ENCODE measurements at places on chromosomes 12 and 14.

GRCh38 chr12:56189918-56190694 lies 823 bp upstream of the SMARCC2 start:
- peak; percentile 59 for DNase-seq

GRCh38 chr12:129127771-129128170 lies 274.5 kb downstream of the GLT1D1 start:
- no peak for DNase-seq

- no peak for DNase-seq
These were observed 50.1 kb upstream of the RERGL start for GRCh38 chr12:18139989-18140596.

GRCh38 chr12:2678426-2678825 lies 116.3 kb upstream of the FKBP4 start:
- DNase-seq = no peak

DNA sequence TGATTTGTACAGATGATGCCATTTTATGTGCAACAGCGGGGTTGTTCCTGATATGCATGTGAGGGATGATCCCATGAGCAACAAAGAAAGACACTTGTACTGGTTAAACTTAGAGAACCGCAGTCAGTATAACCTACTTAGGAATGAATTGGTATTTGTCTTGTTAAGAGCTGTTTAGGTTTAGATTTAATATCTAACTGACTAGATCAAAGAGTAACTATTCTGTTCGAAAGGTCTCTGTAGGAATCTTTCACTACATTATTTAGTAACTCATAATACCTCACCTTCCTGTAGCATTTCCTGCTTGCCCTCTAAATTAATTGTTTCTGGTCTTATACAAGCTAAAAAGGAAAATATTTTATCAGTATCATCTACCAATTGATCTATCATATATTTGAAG lies 350.4 kb downstream of the TRHDE start:
- DNase-seq = no peak

DNA sequence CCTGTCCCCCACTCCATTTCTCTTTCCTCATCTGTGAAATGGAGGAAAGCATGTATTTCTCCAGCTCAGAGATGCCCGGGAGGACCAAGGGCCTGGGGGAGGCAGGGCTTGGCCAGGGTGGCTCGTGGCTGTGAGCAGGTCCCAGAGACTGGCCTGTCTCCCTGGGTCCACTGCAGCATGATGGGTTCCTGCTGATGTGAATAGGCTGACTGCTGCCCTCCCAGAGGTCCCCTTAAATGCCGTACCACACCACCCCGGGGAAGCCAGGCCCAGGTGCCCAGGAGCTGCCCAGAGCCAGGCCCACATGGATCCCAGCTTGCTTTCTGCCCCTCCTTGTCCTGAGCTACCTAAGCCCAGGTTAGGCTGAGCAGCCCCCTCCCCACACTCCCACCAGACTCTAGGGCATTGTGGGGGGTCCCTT lies 158.2 kb upstream of the C14orf180 start:
- DNase-seq = no peak

GRCh38 chr14:93269341-93270068 lies 62.4 kb downstream of the UBR7 start:
- no peak for DNase-seq

DNA sequence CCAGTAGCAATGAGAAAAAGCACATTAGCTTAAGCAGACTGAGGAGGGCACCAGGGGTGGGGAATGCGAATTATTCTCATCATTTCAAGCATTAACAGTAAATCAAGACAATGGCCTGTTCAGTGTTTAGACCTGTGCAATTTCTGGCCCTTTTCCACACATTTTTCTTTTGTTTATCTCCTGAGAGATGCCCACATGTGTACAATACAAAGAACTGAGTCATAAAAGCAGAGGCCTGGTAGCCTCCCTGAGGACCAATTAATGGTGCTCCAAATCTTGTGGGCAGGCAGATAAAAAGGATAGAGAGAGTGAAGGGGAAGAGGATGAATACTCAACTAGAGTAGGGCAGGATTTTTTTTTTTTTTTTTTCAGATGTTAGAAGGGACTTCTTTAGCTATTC lies 480.8 kb downstream of the RERGL start:
- no peak for DNase-seq

GRCh38 chr12:13631873-13632272 lies 349.5 kb downstream of the GRIN2B start:
- DNase-seq = no peak

GRCh38 chr14:85788470-85789233 lies 258.7 kb downstream of the FLRT2 start:
- no peak for DNase-seq

GRCh38 chr14:91231446-91231845 lies 13.1 kb downstream of the GPR68 start:
- no peak for DNase-seq

DNA sequence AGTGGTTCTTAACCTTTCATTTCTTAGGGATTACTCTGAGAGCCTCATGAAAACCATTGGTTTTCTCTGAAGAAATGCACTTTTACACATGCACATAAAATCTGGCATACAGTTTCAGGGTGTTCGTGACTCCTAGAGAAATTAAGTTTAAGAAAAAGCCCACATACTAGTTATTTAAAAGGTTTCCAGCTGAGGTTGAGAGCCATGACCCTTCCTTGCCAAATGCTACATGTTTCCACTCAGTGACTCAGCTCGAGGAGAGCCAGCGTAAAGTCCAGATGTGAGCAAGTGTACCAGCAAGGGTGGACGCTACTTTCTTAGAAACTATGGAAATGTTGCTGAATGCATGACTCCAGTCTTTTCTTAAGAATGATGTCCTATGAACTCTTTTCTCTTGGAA lies 42.7 kb upstream of the FLRT2 start:
- no peak for DNase-seq

DNA sequence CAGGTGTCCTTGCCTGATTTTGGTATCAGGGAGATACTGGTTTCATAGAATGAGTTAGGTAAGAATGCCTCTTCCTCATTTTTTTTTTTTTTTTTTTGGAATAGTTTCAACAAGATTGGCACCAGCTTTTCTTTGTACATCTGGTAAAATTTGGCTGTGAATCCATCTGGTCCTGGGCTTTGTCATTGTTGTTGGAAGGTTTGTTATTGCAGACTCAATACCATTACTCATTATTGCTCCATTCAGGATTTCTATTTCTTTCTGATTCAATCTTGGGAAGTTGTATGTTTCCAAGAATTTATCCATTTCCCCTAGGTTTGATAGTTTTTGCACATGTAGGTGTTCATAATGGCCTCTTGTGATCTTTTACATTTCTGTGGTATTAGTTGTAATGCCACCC lies 126.0 kb upstream of the KITLG start:
- DNase-seq = no peak

DNA sequence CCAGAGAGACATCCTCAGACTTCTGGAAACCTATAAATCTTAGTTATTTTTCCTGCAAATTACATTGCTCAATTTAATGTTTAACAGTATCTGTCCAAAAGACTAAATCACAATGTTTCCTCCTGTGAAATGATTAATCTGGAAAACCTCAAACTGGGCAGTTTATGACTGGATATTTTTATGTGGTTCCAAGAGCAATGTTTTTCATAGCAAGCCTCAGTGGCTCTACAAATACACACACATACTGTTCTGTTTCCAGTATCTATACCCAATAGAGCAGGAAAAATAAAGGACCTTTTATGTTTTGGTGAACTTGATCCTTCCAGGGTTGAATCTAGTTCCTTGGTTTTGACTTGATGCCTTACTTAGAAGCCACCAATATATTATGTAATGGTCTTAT lies 9.2 kb downstream of the NID2 start:
- no peak for DNase-seq

- no peak for DNase-seq
These were observed 1118.7 kb upstream of the TMEM132C start for GRCh38 chr12:127148318-127148717.

- DNase-seq = no peak
These were observed 149.2 kb downstream of the EMP1 start for GRCh38 chr12:13345722-13346121.

- DNase-seq = no peak
These were observed 27.4 kb upstream of the PRKD1 start for GRCh38 chr14:29955087-29955486.

DNA sequence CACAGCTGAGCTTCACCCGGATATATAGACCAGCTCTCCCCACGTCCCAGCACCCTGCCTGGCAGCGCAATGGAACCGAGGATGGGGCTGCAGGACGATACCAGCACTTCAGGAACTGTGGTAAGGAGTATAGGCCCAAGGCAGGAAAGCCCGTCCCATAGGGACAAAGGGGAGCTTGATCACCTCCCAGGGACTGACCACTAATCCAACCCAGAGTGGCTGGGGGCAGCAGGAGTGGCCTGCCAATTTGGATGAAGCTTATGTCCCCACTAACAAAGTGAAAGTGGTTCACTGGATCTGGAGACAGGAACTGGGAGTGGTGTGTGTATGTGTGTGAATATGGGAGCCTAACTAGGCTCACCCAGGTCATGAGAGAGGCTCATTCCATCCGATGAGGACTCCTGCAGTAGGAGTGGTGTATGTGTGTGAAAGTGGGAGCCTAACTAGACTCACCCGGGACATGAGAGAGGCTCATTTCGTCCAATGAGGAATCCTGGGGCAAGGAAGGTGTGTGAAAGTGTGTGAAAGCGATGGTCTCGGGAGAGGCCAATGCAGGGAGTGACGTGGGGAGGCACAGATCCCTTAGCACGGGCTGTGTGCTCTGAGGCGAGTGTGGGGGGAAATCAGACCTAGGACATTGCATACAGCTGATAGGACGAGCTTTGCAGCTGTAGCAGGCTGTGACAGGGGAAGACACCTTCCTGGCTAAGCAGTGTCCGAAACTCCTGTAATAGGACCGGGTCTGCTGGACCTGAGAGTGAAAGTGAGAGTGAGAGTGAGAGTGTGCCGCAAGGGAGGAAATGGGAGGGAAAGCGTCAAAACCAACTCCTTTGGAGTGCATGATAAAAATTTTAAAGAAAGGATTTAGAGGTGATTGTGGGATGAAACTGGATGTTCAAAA lies 25.7 kb downstream of the KLRK1 start:
- peak; percentile 20 for DNase-seq

DNA sequence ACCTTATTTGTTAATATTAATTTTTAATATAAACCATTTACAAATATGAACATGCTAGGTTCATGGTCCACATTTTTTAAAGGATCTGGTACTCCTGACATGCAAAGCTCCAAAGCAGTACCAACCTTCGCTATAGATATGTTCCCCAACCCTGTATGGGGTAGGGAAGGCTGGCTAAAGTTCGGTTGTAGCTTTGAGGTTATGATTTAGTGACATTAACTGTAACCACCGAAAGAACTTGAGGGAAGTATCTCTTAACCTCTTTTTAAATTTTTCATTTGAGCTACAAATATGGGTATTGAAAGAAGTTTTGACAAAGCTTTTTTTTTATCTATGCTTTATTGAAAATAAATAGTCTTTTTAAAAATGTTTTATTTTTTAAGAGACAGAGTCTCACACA lies 115.5 kb downstream of the DYRK2 start:
- DNase-seq = no peak

GRCh38 chr12:9909724-9910123 lies 22.4 kb downstream of the CLEC2A start:
- DNase-seq = no peak

GRCh38 chr14:69263364-69263763 lies 3.4 kb downstream of the GALNT16 start:
- no peak for DNase-seq

- no peak for DNase-seq
These were observed 21.1 kb downstream of the TMEM233 start for GRCh38 chr12:119614705-119615104.

DNA sequence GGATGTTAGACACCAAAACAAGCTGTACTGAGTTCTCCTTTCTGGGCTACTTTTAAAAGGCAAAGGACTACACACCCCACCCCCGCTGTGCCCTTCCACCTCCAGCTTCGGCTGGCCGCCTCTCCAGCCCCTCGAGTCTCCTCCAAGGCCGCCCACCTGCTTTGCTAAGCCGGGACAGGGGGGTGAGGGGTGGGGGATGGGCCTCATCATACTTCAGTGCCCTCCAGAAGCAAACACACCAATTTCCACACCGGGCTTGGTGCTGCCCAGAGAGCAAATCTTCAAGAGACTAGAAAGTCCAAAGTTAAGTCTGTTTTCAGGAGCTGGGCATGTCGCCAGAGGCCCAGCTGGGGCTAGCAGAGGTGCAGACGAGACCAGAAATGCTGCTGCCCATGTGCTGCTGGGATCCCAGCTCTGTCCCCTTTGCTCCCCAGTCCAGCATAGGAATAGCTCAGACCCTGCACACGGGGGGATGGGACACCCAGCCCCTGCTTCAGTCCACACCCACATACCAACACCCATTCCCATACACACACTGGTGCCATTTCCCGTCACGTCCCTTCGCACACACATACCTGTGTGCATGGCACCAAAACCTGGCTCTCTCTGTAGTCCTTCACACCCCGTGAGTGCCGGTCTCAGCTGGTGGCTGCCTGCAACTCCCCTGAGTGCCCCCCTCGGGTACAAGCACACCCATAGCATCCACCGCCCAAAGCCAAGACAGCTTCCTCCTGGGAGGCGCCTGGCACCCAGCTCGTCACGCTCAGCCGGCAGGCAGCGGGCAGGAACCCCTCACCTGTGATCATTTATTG lies 1.0 kb downstream of the SLC6A12 start:
- DNase-seq = no peak

DNA sequence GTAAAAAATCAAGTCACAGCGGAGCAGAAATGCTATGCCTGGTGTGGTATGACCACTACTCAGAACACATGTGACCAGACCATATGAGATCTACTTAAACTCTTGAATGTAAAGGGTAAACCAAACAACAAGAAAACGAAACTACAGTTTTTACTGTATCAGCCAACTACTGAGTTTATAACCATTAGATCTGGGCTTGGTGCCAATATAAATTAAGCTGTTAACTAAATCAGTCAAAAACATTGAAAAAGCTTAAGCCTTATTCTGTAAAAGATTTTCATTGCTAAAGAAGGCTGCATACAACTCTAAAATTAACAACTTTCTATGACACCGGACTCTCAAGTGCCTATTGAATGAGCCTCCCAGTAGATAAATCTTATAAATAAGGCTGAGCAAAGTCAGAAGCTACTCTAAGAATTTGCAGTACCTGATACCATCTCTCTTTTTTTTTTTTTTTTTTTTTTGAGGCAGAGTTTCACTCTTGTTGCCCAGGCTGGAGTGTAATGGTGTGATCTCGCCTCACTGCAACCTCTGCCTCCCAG lies 35.4 kb downstream of the SPTLC2 start:
- no peak for DNase-seq

- no peak for DNase-seq
These were observed 1918.5 kb upstream of the FLRT2 start for GRCh38 chr14:83611491-83611890.

DNA sequence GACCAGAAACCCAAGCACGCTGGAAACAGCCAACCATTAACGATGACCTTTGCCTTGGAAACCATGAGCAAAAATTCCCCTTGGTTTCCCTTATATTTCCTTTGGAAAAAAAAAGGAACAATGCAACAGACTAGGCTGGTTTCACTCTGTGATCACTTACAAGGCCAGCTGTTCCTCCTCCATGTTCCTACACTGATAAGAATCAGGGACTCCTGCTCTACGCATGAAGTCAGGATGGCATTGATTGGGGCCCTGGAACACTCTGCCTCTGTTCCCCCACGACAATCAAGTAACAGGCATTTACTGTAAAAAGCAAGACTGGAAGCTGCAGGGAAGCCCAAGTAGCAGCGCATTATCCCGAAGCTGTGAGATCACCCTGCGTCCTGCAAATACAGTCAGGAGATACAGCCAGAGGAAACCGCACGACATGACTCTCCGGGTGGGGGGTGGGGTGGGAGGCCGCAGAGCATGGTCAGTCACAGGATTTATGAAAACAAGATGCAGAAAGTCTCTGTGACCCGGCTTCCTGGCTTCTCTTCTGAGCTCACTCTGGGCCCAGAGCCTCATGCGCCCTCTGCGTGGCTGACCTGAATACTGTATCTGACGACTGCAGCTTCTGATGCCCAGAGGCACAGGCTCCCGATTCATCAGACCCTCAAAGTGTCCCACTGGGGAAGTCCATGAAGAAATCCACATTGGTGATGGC lies 31.1 kb downstream of the SSH1 start:
- no peak for DNase-seq

All from activated effector memory CD4-positive, alpha-beta T cell treated with Interleukin-2 at 50 U/mL for 16 hours (primary cell).